GM06990 (cell line): ENCODE measurements at places on chromosomes 4 and X.

DNA sequence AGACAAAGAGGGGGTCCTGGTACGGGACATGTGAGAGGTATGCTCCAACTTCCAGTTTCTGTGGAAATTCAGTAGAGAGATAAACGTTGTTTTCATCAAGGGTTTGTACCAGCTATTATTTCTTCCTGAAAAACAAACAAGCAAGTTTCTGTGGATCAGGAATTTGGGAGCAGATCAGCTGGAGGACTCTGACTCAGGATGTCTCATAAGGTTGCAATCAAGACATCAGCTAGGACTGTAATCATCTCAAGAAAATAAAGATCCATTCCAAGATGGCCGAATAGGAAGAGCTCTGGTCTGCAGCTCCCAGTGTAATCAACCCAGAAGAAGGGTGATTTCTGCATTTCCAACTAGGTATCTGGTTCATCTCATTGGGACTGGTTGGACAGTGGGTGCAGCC lies 23.5 kb upstream of the NFKB1 start:
- DNase-seq, result no peak

- DNase-seq, result peak; percentile 13
Measured at GRCh38 chr4:158906073-158906472, 137.2 kb downstream of the FNIP2 start.

DNA sequence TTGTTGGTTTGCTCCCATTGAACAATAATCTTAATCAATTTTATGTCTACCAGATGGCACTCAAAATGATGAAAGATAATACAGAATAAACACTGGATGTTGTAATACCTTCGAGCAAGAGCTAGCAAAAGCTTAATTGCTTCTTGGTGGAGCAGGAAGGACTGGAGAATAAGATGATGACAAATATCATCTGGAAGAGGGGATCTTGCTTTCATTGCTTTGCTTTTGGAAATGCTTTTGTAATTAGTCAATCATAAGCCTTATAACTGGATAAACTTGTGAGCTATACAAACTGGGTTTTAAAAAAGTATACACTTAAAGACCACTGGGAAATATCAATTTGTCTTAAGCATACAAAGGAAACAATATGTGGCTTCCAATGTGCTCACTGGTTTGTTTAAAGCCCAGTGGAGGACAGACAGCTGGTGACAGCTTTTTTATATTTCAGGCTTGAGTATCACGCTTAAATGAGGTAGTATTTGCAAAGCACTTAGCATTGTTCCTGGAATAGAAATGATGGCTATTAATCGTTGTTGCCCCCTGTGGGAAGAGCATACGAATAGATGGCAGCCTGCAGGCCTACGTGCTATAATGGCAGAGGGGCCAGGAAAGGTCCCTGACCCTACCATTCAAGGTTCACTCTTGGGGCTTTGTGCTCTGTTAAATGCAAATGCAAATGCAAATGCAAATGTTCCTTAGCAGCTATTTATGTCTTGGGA lies 61.2 kb downstream of the TMEM150C start:
- DNase-seq, result no peak

- no peak for DNase-seq
Measured at GRCh38 chrX:136039968-136040367, 54.7 kb downstream of the SLC9A6 start.

GRCh38 chrX:111443946-111444345 lies 32.0 kb upstream of the DCX start:
- DNase-seq, result no peak

DNA sequence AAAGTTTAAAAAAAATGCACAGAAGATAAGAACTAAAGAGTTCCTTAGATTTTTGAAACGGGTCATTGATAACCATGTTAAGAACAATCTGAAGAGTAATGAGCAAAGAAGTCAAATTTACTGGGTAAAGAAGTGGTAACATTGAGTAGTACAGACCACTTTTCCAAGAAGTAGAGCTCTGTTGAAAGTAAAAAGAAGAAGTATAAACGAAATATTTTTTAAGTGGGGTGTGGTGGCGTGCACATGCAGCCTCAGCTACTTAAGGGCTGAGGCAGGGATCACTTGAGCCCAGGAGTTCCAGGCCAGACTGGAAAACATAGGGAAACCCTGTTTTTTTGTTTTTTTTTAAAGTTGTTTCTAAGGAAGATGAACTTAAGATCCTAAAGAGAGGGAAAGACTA lies 68.5 kb downstream of the UBA6 start:
- DNase-seq, result no peak

DNA sequence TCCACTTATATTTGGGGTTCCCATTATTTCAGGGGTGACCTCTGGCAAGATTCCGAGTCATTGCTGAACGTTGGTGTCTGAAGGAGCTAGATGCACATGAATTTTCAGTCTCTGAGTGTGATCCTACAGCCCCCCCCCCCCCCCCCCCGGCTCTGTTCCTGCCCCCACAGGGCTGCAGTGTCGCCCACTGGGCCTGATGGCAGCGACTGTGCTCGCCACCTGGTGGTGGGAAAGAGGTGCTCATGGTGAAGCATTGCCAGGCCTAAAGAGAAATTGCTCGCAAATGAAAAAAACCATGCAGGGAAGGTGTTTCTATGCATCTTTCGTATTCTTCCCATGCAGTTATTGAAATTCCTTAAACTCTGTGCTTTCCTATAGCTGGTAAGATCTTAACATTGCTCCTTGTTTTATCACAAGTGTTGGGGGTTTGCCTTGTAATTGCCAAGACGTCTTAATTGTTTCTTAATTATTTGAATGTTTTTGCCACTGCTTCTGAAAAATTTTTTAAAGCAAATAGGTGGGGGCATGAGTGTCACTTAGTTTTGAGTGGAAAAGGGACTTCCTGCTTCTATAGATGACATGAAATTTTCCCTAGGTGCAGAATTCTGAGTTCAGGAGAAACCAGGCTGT lies 63.2 kb downstream of the CLDN22 start:
- DNase-seq, result peak; percentile 20

DNA sequence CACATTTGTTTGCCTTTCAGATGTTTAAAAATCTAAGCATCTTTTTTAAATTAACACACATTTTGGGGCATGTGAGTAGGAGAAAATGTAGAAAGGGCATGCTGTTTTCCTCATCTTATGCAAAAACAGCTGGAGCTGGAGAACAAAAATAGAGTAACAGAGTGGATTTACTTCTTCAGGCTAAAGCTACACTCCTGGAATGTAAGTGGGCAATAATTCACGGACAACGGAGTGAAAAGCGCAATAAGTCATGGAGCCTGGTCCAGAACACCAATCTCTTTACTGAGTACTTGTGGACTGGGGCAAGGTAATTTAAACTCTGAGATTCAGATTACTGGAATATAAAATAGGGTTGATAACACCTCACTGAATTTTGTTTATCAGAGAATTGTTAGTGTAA lies 1018.8 kb upstream of the HS3ST1 start:
- no peak for DNase-seq

DNA sequence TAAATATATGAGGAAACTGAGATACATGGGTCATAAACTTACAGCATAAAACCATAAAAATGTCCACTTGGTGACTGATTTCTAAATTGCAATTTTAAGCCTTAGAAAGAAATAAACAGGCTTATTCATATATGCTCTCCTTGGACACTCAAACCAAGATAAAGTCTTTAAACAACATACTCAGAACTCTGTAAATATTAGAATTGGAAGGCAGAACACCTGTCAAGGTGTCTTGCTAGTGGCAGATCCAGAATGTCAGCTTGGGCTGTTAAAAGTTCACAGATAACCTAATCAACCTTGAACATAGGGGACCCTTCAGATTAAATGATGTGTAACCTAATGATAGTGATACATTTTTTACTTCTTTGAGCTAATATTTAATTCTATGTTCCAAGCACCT lies 208.1 kb upstream of the ARSJ start:
- DNase-seq, result no peak

GRCh38 chr4:142291299-142292050 lies 554.6 kb downstream of the INPP4B start:
- DNase-seq, result no peak

- DNase-seq, result no peak
Measured at GRCh38 chrX:3567686-3568085, 145.8 kb downstream of the PRKX start.

GRCh38 chr4:149095811-149096210 lies 653.6 kb upstream of the NR3C2 start:
- DNase-seq, result no peak

- no peak for DNase-seq
Measured at GRCh38 chr4:107640197-107640596, 79.8 kb downstream of the PAPSS1 start.
